Stimulated activated CD4-positive, alpha-beta T cell treated with anti-CD3 and anti-CD28 coated beads, Interleukin-1b, Interleukin-23, amount 100 ng/mL, for 1 hour (primary cell): ENCODE measurements at places on chromosomes 5 and 9.
A peak's percentile ranks its signal among the peaks of the same experiment; 100 is the strongest.

DNA sequence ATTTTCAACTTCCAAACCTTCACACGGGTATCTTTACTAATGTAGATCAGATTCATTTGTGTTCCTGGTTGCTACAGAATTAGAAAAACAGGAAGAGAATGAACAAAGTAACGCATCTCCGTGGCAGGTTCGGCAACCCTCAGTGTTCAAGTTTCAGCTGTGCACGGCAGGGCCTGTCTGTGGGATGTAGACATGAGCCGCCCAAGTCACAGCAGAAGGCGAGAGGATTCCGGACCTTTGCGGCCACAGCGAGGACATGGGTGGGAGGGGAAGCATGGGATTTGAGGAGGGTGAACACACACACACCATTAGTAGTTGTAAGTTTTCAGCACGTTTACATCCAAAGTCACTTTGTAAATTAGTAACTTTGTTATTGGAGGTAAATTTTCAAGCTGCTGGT is 31.7 kb upstream of the CEP72 start:
- no peak for DNase-seq

DNA sequence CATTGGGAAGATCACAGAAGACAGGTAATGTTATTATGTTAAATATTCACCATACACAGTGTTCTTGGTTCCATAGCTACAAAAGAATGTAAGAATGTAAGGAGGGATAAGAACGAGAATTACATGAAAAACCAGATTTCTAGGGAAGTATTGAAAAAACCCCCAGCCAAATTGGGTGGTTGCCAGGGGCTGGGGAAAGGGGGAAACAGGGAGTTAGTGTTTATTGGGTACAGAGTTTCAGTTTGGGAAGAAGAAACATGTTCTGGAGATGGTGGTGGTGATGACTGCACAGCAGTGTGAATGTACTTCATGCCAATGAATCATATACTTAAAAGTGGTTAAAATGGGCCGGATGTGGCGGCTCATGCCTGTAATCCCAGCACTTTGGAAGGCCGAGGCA is 40.3 kb downstream of the GLRX start:
- DNase-seq = no peak

DNA sequence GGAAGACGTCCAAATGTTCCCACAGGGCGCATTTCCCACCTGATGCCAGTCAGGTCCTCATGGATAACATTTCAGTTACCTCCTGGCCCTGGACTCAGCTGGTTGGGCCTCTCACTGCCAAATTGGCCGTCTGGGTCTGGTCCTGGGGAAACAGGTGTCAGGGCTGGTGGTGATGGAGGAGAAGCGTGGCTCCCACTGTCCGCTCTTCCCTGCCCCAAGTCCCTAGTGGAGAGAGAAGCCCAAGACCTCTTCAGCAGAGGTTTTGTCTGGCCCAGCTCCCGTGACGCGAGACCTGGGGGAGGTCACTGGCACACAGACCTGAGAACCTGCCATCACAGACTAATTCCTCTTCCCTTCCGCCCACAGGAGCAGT is 27.8 kb upstream of the PRDM12 start:
- DNase-seq = no peak

DNA sequence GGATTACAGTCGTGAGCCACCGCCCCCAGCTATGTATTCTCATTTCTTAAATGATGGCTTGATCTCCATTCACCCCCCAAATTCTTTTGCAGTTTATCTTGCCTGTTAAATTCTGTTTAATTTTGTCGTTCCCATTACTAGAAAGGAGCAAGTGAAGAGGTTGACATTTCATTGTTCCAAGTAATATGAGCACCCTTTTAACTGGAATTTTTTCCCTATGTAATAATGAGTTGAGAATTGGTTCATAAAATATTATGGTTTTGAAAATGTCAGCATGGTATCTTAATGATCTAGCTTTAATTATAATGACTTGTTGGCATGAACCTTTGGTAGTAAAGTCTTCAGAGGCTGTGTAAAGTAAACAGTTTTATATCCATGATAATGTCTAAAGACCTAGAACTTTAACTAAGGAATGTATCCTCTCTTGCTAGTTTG is 37.4 kb downstream of the F2RL2 start:
- no peak for DNase-seq

- DNase-seq = no peak
These were observed 2.6 kb upstream of the NIPAL4 start for GRCh38 chr5:157457391-157457790.

DNA sequence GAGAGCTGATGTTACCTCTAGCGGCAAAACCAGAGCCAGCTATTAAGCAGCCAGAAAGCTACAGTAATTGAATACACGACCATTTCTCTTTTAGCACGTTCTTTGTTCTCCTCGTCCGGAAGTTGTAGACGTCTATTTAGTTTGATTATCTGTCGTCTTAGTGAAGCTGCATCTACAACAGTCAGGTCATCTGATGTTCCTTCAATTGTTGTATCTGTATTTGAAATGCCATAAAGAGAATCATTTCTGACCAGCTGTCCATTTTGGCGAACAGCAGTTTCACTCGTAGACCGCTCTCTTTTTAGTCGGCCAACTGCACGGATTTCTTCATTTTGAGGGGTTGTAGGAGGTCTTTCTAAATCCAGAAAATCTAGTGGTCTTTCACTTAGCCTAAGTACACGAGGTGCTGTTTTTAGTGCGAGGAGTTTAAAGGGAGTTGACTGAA is 12.6 kb downstream of the PDE6A start:
- no peak for DNase-seq

GRCh38 chr5:74589204-74590056 is 51.1 kb downstream of the ENC1 start:
- DNase-seq = no peak

DNA sequence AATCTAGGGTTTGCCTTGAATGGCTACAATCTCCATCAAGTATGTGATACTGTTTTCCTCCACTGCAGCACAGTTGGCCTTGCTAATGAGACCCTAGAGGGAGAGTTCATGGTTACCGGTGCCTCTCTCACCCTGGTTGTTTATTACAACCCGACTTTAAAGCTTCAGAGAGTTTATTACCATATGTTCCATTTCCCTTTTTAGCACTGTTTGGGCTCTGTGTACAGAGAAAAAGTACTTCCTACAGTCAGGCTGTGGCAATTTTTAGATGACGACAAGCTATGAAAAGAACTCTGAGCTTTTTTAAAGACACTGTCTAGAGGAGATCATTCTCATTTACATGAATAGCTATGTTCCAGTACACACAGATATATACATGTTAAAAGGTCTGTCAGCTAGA is 48.8 kb upstream of the PLCXD3 start:
- DNase-seq = no peak

DNA sequence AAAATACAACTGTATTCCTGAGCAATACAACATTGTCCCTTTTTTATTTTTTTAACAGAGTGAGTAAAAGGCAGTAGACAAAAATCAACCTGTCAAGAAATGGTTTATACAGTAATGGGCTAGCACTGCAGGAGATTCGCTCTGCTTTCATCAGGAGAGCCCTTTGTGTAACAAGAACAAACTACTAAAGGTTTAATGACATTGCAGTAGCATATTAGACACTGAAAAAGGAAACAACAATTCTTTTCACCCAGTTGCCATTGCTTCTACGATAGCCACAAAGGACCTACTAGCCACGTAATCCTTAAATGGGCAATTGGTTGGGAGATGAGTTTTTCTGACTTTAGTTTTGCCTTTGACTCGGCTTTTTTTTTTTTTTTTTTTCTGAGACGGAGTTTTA is 319.8 kb upstream of the TRPM3 start:
- no peak for DNase-seq

GRCh38 chr5:38451074-38451725 is 105.2 kb downstream of the LIFR start:
- DNase-seq = no peak

DNA sequence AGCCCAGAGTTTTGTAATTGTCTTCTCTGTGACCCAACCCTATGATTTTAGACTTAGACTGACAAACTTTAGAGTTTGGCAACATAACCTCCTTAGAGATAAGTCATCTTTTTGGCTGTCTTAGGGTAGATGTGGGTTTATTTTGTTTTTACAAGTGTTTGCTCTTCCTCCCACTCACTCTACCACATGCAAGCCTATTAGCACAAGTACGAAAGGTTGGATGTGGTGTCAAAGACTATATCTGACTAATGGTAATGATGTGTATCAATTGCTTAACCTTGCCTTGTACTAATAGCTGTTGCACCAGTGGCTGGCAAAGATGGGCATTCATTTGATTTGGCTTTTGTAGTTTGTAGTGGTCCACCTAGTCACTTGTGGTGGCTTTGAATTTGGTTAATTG is 46.5 kb downstream of the SLC25A46 start:
- DNase-seq = no peak

- peak; percentile 21 for DNase-seq
These were observed at the start of gene FRMPD1 for GRCh38 chr9:37650873-37651768. Gene FRMPD1 (plus strand): TSS chr9:37650954. CDS start chr9:37692642, 41,688 bp downstream.

DNA sequence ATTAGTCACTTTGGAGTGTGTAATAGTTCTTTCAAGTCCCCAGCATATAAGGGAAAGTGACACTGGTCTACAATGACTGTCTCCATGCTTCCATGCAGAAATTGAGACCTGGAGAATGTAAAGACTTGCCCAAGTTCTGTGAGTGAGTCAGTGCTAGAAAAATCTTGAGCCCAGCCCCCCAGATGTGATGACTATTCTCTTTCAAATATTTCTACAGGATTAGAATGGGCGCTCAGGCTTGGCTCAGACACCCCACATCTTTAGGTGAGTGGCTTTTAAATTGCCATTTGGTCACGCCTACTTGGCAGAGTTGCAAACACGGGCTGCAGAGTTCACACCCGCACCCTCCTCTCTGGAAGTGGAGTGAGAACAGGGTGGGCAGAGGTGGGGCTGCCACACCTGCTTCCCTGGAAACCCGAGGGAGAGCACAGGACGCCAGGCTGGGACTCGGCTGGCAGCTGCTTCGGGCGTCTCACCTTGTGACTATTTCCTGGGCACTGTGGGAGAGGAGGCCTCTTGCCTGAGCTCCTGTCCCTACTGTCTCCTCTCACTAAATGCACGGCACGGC is 37.6 kb downstream of the ROPN1L start:
- no peak for DNase-seq

- DNase-seq = no peak
These were observed 555.8 kb upstream of the CDH9 start for GRCh38 chr5:27594141-27594540.

DNA sequence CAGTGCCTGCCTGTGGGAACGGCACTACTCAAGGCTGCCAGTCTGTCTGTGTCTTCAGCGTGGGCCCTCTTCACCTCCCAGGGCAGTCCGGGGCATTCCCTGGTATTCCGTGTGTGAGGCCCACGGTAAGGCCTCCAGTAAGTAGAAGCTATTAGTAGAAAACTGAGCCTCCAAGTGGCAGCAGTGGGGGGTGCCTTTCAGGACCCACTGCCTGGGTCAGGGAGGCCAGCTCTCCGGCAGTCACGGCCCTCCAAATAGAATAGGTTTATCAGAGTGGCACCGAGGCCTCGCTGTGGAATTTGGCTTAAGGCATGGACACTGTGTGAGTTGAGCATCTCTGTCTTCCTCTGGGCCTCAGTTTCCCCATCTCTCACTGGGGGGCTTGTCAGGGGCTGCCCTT is 23.1 kb downstream of the ADAMTSL2 start:
- no peak for DNase-seq

DNA sequence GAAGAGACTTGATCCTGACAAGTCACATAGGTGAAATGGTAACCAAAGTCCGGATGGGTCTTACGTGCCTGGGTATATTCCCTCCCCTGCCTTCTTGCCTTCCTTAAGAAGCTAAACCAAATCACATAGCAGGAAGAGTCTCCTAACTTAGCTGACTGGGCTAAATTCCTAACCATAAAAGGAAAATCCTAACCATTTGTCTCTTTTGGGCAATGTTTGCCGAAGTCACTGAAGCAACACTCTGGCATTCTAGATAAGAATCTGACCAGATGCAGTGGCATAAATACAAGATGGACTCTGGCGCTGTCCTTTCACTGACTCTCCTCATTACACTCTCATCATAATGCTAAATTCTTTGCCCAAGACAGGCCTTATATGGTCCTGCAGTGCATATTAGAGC is 625.5 kb upstream of the RORB start:
- no peak for DNase-seq

- no peak for DNase-seq
These were observed 1.8 kb downstream of the ZBTB34 start for GRCh38 chr9:126862104-126862761.

DNA sequence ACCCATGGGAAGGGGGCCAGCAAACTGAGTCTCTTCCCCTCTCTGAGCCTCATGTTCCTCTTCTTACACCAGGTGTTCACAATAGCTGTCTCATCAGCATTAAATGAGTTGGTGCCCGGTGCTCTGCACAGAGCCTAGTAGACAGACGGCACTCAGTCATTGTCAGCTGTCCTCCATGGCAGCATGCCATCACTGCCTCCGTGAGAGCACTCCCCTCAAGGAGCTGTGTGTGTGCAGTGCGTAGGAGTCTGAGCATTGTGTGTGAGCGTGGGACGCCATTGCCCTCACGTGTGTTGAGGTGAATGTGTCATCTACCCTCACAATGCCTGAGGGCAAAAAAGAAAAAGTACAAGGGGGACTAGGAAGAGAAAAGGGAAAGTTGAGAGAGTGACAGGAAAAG is 536.5 kb downstream of the CDK5RAP2 start:
- DNase-seq = no peak

DNA sequence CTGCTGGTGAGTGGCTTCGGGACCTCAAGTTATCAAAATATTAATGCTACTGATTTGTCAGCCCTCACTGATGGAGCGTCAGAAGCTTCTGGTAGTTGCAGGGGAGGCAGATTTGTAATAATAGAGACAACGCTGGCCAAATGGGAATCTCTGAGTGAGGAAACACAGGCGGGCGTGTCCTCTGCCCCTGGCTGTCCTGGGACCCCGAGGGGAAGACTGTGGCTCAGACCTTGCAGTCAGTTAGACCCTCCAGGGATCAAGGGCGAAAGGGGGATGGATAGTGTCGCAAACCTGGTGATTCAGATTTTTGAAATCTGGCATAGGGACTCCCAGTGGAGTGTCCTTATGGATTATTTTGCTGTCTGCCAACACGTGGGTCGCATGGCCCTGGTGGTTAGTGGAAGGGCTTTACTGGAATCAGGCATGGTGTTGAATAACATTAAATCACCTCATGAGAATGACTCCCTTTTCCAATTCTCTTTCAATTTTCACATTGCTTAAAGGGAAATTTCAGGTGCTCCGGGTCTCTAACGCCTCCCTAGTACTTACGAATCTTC is 35.1 kb upstream of the NTNG2 start:
- DNase-seq = no peak

GRCh38 chr5:34648039-34648839 is 7.9 kb upstream of the RAI14 start:
- DNase-seq = no peak

GRCh38 chr9:28779243-28779642 is 1206.0 kb upstream of the C9orf72 start:
- DNase-seq = no peak

DNA sequence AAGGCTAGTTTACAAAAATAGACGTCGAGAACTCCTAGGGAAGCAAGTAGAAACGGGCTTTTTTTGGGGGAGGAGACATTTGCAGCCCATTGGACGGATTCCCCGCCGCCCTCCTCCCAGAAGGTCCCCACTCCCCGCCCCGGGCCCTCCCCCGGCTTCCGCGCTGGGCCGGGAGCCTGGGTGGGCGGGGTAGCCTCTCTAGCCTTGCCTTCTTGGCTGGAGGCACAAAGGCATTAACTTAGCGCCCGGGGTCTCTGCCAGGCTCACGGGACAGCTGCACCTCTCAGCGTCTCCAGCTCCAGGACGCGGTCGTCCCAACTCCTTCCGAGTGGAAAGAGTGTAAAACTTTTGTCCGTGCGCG is at the start of gene DMRTA1:
TSS of gene DMRTA1 (plus strand) at position 236 of the 361 bp plus-strand sequence. CDS start 242 bp downstream, outside the sequence.
- no peak for DNase-seq

- DNase-seq = no peak
These were observed 43.4 kb downstream of the AMBP start for GRCh38 chr9:114034661-114035062.
